AG09319 (cell line): ENCODE measurements at places on chromosomes 7 and 10.

DNA sequence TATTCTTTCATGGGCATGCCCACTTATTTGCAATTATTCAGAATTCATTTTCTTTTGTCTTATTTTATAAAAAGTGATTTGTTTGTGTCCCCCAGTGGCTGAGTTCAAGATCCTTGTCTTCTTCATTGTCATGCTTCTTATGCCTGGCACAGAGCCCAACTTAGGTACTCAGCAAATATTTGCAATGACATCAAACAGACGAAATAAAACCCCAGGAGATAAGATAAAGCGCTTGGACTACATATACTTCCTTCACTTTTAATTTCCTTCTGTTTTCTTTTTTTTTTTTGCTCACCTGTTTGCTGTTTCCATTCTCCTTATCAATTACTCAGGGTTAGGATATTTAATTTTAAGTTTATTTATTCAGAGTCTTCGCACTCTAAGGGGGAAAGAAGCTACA lies 225.0 kb downstream of the SDHAF3 start:
- DNase-seq, result no peak

DNA sequence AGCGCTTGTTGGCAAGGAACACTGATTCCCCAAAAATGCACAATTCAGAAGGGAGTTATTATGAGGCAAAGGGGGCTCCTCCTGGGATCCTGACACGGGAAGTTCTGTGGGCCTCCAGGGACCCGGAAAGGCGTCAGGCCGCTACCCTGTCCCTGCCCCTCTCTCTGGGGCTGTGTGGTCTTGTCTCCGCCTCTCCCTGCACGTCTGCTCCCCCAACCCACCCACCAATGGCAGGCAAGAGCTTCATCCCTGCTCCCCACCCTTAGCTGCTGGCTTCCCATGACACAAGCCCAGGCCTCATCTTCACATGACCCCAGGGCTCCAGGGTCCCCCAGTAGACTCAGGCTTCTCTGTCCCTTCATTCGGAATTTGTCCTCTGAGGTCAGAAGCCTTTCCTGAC lies 31.0 kb upstream of the ADRB1 start:
- no peak for DNase-seq

DNA sequence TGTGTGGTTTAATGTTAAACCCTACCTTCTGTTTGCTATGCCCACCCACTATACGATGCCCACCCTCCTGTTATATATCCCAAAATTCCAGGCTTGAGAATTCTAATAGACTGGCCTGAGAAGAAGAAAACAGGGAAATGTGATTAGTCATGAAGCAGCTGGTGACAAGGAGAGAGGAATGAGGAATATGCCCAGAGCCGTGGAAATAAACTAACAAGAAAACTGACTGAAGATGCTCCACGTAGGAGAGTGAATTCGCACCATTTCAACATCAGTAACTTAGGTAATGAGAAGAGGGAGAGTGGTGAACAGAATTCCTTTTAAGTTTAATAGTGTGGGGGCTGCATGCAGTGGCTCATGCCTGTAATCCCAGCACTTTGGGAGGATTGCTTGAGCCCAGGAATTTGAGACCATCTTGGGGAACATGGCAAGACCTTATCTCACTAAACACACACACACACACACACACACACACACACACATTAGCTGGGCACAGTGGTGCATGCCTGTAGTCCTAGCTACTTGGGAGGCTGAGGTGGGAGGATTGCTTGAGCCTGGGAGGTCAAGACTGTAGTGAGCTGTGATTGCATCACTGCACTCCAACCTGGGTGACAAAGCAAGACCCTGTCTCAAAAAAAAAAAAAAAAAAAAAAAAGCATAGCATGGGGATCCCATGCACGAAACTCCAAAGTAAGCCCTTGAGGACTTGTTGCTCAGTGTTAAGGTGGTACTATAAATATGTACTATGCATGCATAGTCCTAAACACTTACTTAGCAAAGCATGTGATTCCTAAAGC lies 16.1 kb upstream of the SYPL1 start:
- no peak for DNase-seq

DNA sequence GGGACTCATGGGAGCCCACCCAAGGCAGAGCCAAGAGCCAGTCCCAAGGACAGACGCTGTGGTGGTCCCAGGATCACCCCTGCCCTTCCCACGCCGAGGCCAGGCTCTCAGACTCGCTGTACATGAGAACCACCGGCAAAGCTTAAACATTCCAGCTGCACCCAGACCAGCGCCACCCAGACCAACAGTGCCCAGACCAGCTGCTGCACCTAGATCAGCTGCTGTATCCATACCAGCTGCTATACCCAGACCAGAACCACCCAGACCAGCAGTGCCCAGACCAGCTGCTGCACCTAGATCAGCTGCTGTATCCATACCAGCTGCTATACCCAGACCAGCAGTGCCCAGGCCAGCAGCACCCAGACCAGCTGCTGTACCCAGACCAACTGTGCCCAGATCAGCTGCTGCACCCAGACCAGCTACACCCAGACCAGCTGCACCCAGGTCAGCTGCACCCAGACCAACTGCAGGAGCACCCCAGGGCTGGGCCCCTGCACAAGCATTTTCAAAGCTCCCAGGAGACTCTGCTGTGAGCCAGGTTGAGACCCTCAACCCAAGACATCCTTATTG lies 47.9 kb upstream of the CNPY1 start:
- no peak for DNase-seq

- DNase-seq, result no peak
These were observed 88.0 kb upstream of the ELMO1 start for GRCh38 chr7:37536706-37537105.

- DNase-seq, result peak; percentile 5
These were observed 7.1 kb downstream of the SHH start for GRCh38 chr7:155804897-155805825.

DNA sequence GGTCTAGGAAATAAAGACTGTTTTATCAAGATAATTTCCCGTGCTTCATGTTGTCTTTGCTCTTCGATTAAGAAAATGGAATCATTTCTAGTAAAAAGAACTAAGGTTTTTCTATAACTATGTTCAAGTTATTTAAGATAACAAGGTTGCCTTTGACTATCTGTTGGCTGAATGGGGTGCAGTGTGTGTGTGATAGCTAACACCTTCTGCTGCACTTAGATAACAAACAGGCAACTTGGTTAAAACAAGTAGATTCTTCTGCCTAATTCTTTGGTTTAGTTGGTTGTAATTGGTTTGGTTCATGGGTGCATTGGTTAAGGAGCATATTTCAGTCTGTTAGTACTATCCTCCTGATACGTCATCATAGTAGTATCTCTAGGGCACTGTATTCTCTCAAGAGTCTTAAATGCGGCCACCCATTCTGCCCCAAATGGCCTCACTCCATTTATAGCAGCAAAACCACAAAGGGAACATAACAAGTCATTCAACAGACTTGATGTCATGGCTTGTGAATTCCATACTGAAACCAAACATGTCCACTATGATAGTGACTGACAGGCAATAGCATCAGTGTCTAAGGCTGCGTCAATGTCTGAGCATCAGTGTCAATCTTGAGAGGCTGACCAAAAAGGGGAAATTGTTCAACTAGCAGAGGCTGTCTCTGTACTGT lies 55.7 kb downstream of the CCDC3 start:
- no peak for DNase-seq

GRCh38 chr7:36264123-36264801 lies 111.2 kb downstream of the EEPD1 start:
- no peak for DNase-seq

DNA sequence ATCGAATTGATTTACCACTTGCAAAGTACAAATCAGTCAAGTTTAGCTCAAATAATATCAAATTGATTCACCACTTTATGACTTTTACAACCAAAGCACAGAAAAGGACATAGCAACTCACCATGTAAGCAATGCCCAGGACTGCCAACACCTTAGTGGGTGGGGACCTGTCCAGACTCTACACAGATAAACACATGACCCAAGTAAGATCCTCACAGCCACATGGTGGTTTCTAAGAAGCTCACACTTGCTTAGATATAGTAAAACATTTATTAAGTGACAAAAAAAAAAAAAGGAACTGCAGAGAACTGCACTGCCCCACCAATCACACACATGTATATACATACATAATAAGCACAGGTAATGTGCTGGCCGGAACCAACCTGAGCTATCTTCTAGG lies 116.2 kb downstream of the SLC25A13 start:
- DNase-seq, result no peak

- no peak for DNase-seq
These were observed 102.4 kb downstream of the USP6NL start for GRCh38 chr10:11509036-11509435.

DNA sequence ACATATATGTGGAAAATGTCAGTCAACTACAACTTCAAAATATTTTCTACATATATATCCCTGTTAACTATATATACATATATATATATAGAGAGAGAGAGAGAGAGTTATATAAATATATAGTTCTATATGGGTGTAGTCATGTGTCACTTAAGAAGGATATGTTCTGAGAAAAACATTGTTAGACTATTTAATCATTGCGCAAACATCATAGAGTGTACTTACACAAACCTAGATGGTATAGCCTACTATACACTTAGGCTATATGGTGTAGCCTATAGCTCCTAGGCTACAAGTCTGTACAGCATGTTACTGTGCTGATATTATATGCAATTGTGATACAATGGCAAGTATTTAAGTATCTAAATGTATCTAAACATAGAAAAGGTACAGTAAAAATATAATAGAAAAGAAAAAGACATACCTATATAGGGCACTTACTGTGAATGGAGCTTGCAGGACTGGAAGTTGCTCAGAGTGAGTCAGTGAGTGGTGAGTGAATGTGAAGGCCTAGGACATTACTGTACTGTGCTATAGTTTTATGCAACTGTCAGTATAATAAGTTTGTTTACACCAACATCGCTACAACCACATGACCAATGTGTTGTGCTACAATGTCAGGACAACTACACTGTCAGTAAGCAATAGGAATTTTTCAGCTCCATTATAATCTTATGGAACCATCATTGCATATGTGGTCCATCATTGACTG lies 18.0 kb upstream of the FGL2 start:
- no peak for DNase-seq

DNA sequence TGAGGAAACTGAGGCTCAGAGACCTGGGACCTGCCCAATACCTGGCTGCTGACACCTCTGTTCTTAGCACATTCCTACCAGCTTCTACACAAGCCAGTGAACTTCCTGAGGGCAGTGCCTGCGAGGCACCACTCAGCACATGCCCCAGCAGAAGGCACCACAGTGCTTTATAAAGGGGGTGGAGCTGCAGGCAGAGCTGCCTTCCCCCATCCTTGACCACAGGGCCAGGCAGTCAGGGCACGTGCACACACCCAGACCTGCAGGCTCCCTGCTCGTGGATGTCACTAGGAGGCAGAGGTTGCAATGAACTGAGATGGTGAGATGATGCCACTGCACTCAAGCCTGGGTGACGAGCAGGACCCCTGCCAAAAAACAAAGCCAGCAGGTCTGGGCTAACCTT lies 39.2 kb upstream of the TUBB8 start:
- no peak for DNase-seq

DNA sequence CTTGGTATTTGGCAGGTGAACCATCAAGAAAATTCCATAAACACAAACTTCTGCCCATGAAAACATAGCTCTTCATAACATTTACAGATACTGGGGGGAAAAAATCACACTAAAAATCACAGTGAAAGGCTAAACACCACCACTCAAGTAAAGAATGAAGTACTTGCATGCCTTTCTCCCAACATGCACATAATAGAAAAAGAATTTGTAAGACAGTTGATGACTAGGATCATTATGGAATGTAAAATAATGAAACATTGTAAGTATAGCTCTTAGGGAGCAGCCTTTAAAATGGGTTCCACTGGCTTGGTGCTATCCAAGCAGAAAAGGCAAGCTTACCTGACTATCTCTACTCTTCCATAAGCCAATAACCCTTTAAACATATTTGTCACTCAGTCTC lies 299.9 kb upstream of the LRRN3 start:
- no peak for DNase-seq

GRCh38 chr7:18607025-18607424 lies 111.5 kb downstream of the HDAC9 start:
- peak; percentile 5 for DNase-seq

DNA sequence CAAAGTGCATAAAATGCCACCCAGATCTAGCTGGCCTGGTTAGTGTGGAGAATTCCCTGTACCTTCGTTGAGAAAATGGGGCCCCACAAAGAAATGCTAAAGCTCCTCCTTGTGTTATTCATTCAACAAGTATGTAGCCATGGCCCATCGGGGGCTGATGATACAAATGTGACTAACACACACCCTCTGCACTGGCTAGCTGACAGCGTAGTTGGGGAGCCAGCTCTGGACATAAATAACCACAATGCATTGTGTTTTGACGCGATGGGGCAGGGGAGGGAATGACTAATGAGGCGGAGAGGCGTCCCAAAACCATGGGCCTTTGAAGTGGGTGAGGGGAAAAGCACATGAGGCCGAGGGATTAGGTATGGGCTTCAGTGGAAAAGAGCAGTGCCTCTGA lies 28.2 kb upstream of the ASL start:
- peak; percentile 44 for DNase-seq

DNA sequence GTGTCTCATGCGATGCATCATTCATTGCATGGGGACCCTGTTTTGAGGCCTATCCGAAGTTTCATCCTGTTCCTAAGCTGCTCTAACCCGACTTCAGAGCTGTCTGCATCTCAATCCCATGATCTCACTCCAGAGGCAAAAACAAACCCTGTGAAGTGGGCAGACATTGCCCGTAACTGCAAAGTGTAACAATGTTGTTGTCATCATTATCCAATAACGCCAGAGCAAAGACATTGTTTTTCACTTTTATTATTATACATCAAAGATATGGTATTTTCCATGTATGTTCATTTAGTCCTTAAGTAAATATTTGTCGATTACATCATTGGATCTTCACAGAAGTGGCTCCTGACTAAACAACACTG lies 246.7 kb downstream of the KLF6 start:
- DNase-seq, result no peak

DNA sequence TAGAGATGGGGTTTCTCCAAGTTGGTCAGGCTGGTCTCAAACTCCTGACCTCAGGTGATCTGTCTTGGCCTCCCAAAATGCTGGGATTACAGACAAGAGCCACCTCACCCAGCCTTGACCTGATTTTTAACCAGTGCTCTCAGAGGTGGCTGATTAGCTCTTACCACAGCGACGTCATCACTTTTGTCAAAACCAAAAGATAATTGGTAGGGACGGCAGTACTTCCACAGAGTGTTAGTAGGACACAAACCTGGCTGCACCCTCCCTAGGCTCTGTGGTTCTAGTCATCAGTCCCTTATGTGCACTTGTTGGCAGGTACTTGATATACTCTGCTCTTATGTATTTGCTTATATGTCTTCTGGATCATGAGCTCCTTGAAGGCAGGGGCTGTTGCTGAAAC lies 74.0 kb downstream of the GPR141 start:
- no peak for DNase-seq

- no peak for DNase-seq
These were observed 81.8 kb upstream of the CAV2 start for GRCh38 chr7:116417593-116418345.

- no peak for DNase-seq
These were observed 93.6 kb downstream of the NKX6-2 start for GRCh38 chr10:132692311-132692710.
